ENCODE measurements at places on chromosomes 3 and 15.

- no peak for DNase-seq
These were observed 15.2 kb downstream of the DAZL start for GRCh38 chr3:16589867-16590624.

- DNase-seq = no peak
These were observed 777.6 kb downstream of the PLOD2 start for GRCh38 chr3:145383416-145383815.

- DNase-seq = no peak
These were observed 1.7 kb downstream of the UNC45A start for GRCh38 chr15:90936823-90937222.

- no peak for DNase-seq
These were observed 6.9 kb downstream of the PLCH1 start for GRCh38 chr3:155737844-155738460.

- DNase-seq = no peak
These were observed 1.2 kb downstream of the GPR176 start for GRCh38 chr15:39918688-39919385.

GRCh38 chr3:15958692-15959433 lies 161.1 kb upstream of the ANKRD28 start:
- DNase-seq = no peak

- no peak for DNase-seq
These were observed 510.5 kb upstream of the PROK2 start for GRCh38 chr3:72295276-72295961.

DNA sequence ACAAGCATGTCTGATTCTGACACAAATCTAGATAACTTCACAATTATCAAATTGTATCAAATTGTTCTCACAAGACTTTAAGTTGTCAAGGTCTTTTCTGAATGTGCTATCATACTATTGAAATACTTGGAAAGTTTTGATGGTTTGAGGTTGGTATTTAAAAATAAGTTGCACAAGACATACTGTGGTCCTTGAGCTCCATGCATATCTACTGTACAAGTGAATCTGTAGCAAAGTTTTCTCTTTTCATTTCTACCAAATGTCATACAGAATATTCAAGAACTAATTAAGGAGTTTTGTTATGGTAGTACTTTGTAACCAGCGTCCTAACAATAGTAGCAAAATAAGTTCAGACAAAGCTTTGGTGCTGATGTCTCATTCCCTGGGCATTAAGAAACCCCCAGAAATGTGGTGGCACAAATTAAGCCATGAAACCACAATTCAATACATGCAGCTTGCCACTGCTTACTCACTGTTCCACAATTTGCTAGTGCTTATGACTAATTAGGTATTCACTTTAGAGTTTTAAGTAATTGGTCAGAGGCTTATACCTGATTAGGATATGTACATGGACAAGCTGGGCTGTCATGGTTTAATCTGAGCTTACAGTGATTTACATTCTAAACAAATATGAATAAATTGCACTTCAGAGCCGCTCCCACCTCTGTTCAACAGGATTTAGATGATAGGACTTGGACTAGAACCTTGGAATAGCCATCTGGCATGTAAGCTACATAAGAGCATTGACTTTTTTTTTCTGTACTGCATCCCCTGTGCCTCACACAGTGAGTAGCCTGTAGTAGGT lies 8.8 kb downstream of the TBC1D23 start:
- peak; percentile 20 for DNase-seq

DNA sequence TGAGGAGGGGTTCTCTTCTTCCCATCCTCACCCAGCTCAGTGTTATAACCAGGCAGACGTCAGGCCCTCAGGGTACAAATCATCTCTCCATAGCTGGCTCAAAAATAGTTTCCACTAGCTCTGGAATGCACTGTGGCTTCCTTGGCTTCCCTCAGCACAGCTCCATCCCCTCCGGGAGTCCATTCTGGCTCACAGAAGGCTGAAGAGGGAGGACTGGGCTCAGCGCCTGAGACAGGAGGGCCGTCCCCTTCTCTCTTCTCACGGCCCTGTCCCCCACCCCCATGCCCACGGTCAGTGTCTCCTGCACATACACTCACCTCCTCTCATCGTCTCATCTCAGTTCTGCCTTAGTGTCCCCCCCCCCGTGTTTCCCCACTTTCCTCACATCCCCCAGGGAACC lies 50.1 kb downstream of the UMPS start:
- no peak for DNase-seq

DNA sequence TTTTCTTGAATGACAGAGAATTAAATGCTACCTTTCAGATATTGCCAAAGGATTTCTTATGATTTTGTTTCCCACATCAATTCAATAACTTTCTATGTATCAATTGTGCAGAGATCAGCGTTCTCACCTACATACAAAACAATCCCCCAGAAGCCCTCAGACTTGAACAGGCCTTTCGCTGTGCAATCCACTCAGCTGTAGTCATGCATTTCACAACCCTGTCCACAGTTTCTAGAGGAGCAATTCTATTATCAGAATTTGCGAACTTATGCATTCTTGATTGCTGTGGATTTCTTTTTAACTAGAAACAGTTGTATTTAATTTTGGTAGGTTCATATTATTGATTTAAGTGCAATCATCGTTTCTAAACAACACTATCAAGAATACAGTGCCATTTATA lies 13.7 kb upstream of the ALCAM start:
- DNase-seq = no peak

- DNase-seq = no peak
These were observed 4.8 kb downstream of the SCN5A start for GRCh38 chr3:38644662-38645053.

DNA sequence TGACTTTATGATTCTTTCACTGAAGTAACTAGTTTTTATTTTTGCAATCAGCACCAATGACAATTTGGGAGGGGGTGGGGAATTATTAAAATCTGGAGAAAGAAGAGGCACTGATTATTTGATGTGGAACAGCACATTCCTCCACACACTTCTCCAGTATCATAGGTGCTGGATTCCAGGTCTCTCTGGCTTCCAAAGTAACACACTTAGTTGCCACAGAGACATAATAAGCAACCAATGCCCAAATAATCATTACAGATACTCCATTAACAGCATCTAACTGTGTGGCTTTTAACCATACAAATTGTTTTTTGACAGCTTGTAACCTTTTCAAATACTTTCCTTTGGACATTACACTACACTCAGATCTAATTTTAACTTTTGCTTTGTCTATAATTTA lies 131.0 kb upstream of the CDIN1 start:
- DNase-seq = no peak

DNA sequence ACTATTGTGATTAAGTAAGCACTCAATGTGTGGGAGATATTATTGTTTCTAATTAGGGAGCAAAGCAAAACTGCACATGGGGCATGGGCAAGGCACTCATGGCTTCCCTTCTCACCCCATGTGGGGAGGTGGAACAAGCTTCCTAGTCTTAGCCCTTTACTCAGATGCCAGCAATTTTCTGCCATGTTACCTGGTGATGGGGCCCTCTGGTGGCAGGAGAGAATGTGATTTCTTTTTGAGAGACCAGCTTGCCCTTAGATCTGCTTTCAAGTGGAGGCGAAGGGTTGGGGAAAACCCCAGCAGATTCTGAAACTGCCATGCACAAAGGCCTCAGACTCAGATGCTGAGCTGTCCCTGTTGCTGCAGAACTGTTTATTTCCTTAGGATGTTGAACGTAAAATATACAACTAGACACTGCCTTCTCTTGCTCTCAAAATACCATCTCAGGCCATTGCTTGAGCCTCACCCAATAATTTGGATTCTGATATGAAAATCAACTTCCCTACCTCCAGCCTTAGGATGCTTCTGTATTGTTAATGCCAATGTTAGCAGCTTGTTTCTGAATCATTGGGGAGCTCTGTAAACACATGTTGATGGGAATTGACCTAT lies 130.2 kb upstream of the TPRG1 start:
- DNase-seq = peak; percentile 72

- no peak for DNase-seq
These were observed 349.3 kb downstream of the ERC2 start for GRCh38 chr3:56118968-56119367.

- DNase-seq = no peak
These were observed 80.9 kb downstream of the MLH1 start for GRCh38 chr3:37074178-37074577.

DNA sequence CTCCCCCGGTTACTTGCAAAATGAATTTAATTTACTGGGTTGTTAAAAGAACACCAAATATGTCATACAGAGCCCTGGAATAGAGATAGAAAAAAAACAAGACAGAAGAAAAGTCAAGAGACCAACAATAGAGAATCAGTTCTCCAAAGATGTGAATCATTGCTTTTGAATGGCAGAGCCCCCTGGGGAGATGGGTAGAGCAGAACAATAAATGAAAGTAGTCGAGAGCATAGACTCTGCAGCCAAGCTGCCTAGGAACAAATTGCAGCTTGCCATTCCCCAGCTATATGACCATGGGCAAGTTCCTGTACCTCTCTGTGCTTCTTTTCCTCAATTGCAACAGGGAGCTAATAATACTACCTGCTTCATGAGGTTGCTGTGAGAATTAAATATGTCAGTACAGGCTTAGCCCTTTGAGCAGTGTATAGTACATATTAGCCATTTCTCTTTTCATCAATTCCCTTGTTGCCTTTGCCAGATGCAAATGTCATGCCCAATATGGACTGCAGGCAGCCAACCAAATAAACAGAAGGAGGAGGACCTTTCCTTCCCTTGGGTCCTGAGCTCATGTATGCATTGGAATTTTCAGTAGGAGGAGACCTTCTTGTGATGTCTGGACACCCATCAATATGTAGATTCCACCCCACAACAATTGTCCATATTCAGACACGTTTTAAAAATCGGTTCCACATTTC lies 25.0 kb upstream of the BFSP2 start:
- no peak for DNase-seq

GRCh38 chr15:68315495-68316031 lies 38.0 kb downstream of the FEM1B start:
- DNase-seq = no peak

DNA sequence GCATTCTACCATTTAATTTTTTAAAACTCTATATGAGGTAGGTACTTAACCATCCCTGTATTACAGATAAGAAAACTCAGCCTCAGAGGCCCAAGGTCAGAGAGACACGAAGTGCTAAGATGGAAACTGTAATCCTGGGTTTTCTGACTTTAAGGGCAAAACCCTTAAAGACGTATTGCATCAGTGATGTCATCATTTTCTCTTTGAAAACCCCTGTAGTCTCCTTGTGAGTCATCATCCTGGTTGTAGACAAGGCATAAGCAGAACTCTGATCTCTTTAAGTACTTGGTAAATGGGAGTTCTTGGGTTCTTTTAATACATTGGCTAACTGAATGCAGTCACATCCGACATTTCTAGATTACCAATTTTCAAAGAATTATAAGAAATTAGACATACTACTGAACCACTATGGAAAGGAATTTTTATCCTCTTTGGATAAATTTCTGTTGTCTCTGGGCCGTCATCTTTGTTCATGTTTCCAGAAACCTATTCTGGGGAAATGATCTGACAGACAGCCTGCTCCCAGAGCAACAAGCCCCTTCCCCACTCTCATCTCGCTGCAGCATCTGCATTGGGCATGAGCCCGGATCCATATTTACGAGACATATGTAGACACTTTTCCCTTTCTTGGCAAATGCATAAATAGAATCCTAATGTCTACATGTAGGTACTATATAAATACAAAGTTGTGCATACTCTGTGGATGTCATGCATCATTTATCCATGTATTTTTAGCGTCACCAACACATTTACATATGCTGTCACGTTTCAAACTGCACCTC lies 48.7 kb upstream of the MDFIC2 start:
- DNase-seq = no peak

DNA sequence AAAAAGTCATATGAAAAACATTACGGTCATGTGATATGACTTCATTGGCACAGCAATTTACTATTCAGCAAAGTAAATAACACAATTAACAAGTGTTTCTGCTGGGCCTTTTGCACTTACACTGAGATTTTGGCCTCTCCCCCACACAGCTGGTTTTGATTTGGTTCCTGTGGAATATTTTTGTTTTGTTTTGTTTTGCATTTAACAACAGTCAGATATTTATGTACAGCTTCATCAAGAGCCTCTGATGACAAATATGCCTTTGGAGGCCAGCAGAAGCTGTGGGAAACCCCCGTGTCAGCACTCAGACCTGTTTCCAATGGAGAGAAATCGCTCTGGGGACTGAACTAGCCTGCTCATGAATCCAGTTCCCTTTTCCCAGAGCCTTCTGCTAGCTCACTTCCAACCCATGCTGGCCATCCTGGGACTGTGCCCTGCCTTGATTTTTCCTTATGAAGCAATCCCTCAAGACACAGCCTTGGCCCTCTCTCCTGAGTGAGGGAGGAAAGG lies 161.9 kb downstream of the ATG7 start:
- no peak for DNase-seq
